ENCODE measurements at places on chromosomes 13 and 19.

DNA sequence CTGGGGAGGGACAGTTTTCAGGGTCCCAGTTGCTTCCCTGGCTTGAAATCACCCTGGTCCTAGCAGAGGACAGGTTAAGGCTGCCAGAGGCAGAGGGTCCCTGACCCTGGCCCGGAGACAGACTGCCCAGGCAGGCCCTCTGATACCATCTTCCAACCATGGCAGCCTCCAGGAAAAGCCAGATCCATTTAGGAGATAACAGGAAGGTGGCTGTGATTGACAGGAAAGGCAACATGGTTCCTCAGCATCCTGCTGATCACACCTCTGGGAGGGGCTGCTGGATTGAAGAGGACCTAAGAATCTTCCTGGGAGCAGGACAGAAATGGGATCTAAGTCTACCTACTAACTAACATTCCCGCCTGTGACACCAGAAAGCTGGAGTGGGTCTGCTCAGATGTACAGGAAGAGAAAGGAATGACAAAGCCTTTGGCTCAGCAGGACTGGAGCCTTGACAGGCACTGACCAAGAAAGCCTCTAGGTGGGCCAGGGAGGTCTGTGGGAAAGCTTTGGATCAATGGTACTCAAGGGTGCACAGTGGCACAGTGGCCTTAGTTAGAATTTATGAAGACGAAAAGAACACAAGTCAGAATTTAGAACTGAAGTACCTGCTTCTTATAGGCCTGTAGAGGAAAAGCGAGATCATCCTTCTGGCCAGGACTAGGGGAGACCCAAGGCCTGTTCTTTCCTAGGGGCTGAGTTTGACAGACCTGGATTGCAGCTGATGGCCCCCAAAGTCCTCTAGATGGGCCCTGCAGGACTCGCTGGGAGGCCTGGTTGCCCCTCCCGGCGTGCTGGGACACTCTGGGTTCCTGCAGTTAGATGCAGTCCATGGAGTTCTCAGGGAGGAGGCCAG is 2.3 kb upstream of the PRKACA start:
- no peak for DNase-seq

DNA sequence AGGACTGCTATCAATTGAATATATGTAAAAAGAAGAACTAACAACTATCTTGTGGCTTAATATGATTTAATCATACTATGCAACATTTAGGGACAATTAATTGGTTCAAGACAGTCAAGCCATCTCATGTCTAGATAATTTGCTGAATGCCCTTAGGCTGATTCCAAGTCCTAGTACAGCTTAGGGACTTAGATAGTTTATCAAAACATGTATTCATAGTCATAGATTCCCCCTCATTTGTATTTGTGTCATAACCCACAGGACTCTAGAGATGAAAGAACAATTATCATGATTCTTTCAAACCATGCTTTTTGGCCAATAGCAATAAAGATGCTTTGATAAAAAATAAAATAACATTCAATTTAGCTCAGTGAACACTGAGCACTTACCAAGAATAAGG is 607.6 kb downstream of the SLITRK1 start:
- no peak for DNase-seq

DNA sequence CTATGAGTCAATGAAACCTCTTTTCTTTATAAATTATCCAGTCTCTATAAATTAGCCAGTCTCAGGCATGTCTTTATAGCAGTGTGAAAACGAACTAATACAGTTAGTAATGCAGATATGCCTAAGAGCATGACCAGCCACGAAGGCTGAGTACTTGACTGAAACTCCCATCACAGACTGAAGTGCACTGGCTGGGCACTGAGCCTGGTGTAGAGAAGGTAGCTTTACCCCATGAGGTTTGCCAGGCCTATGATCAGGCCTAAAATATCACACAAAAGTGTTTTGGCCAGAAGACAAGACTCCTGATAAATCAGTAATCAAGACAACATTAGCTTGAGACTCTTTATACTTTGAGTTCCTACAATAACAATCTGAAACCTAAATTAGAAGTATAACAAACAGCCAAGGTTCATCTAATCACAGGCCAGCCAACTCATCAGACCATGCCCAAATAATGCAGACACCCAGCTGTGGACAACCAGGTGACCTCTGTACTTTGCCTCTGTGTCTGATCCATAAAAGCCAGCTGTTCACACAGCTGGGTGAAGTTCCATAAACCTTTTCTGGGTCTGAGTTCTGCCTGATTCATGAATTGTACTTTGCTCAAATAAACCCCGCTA is 771.8 kb upstream of the SLITRK1 start:
- no peak for DNase-seq

DNA sequence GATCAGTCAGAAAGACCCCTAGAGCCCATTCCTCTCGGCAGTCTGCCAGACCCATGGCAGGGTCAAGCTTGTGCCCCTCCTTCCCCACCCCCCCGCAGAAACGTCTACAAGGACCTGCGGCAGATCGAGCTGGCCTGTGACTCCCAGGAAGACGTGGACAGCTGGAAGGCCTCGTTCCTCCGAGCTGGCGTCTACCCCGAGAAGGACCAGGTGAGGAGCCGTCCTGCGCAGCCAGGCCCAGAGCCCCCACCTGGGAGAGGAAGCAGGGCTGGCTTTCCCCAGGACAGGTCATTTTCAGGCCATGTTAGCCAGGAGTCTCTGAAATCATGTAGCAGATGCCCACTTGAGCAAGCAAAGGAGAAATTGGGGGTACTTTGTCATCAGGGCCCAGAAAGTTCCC is 12.3 kb downstream of the TMED1 start:
- no peak for DNase-seq

DNA sequence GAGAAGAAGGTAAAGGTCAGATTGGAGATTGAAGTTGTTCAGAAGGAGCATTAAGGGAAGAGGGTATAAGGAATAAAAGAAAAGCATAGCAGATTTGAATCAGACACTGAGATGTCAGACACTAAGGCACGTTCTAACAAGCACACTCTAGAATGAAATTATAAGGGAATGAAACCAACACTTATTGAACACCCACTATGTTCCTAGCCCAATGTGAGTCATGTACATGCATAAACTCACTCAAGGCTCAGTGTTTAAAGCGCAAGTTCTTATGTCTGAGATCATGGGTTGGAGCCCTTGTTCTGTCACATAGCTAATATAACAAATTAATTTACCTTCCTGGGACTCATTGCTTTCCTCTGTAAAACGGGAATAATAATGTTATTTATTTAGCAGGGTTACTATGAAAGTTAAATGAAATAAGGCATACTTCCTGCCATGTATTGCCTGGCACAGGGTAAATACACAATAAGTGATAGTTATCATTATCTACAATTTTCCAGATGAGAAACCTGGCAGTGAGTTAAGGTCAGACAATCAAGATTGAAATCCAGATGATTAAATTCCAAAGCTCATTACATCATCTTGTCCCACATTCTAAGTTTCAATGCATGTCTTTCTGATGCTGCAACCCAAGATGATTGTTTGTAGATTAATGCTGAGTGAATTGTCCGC is 68.3 kb upstream of the DACH1 start:
- DNase-seq: no peak

GRCh38 chr19:31351855-31352195 is 2.6 kb upstream of the TSHZ3 start:
- DNase-seq: no peak

- DNase-seq: no peak
These were observed 56.7 kb upstream of the C1QTNF9B start for GRCh38 chr13:23953860-23954512.

GRCh38 chr19:43804432-43804831 is 2.2 kb upstream of the LYPD5 start:
- no peak for DNase-seq

DNA sequence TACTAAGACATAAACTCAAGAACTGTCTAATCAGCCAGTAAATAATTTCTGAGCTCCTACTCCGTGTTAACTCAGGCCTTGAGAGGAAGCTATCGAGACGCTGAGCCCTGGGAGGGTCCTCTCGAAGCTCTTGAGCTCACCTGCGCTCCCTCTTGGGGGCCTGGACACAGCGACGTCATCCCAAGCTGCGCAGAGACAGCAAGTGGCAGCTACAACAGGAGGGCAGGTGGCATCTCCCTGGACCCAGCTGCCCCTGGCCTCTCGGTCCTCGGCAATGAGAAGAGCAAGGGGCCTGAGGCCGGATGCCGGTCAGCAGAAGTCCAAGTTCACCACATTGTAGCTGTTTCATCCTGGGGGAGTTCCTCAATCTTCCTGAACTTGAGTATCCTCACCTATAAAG is 30.5 kb upstream of the TUBGCP3 start:
- no peak for DNase-seq

- peak; percentile 2 for DNase-seq
These were observed 843 bp downstream of the NR2F6 start for GRCh38 chr19:17244618-17245534.

DNA sequence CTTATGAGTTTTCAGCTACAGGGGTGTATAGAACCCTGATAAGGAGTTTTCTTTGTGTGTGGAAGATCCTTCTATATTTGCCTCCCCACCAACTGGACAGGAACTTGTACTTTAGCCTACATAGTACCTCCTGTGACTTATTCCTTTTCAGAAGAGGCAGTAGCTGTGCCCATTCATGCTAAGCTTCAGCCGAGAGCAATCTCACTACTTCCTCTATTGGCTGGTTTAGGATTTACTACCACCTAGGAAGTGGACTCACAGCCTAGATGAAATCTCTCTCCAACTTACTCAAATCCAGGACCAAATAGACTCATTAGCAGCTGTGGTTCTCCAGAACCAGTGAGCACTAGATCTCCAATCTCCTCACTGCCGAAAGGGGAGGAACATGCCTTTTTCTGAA is 2.3 kb upstream of the REX1BD start:
- no peak for DNase-seq

DNA sequence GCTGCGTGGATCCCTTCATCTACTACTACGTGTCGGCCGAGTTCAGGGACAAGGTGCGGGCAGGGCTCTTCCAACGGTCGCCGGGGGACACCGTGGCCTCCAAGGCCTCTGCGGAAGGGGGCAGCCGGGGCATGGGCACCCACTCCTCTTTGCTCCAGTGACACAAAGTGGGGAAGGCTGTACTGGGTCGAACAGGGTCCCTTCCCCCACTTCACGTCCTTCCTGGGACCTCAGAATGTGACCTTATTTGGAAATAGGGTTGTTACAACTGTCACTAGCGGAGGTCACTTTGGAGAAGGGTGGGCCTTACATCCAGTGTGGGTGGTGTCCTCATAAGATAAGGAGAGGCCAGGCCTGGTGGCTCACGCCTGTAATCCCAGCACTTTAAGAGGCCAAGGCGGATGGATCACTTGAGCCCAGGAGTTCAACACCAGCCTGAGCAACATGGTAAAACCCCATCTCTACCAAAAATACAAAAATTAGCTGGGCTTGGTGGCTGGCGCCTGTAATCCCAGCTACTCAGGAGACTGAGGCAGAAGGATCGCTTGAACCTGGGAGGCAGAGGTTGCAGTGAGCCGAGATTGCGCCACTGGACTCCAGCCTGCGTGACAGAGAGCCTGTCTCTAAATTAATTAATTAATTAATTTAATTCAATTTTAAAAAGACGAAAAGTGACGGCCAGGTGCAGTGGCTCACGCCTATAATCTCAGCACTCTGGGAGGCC is 1.8 kb downstream of the F2RL3 start:
- no peak for DNase-seq

- DNase-seq: peak; percentile 64
These were observed 41.7 kb downstream of the RXFP2 start for GRCh38 chr13:31781064-31781463.

GRCh38 chr19:56111601-56112312 is 9.3 kb downstream of the ZNF787 start:
- no peak for DNase-seq

DNA sequence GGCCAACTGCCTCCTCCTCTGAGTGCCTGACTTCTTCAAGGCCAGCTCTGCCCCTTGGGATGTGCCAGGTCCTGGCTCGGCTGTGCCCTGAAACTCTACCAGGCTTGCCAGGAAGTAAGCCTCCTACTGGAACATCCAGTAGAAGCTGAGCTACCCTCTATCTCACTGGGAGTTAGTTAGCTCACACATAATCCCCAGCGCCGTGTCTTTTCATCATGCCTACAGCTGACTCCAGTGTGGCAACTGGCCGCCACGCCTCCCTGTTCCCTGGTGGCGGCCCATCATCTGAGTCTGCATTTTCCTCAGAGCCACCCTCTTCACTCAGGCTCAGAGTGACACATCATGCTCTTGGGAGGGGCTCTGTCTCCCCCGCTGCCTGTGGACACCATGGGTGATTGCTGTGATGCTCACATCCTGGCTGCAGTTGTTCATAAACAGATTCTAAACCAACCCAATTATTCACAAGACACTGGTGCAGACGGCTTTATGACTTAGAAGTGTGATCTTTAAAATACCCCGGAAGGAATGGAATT is 131.9 kb upstream of the IRS2 start:
- DNase-seq: no peak

- DNase-seq: no peak
These were observed 24.6 kb upstream of the SEMA6B start for GRCh38 chr19:4583961-4584669.

- no peak for DNase-seq
These were observed 82.7 kb downstream of the FOXO1 start for GRCh38 chr13:40583738-40584137.

DNA sequence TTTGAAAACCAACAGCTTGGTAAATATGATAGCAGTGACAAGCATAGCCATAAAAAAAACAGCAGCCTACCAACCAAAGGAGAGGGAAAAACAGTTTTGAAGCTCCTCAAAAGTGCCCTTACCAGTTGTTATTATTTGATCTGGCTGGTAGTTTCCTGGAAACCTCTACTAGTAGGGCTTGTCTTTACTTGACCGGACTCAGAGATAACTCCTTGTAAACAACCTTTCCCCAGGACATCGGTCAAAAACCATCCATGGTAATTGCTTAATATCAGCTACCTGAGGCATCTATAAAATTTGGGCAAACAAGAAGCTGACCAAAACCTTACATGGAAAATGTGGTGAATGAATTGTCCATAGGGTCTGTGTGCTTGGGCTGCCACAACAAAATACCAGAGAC is 210.9 kb downstream of the FGF14 start:
- no peak for DNase-seq

DNA sequence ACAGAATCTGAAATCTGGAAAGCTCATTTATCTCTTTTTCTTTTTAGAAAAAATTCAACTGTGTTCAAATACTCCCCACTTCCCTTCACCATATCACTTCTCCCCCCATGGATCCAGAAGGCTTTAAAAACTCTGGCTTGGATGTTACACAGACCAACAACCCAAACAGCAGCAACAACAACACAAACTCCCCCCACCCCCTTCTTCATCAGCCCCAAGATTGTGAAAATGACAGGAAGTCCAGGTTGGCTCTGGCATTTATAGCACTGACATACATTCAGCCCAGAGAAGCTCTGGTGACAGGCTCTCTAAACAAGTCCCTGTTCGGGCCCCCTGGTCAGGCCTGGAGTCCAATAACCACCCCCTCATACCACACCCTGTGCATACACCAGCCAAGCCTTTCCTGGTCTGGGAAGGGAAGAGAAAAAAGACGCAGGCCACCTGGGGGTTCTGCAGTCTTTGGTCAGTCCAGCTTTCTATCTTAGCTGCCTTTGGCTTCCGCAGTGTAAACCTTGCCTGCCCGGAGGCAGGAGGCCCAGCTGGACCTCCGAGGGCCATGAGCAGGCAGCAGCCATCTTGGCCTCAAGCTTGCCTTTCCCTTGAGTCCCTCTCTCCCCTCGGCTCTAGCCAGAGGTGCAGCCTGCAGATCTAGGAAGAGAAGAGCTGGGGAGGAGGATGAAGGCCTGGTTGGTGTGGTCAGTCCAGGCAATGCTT is 6.8 kb downstream of the CDX2 start:
- DNase-seq: no peak

GRCh38 chr19:17348700-17349099 is 11.3 kb downstream of the GTPBP3 start:
- no peak for DNase-seq
